ENCODE measurements at places on chromosomes 3 and 15.

GRCh38 chr3:98809557-98809956 lies 46.4 kb downstream of the ST3GAL6 start:
- no peak for DNase-seq

GRCh38 chr3:69542089-69542804 lies 156.4 kb upstream of the FRMD4B start:
- no peak for DNase-seq

- no peak for DNase-seq
Observed at GRCh38 chr3:60160822-60161748, 1090.2 kb downstream of the FHIT start.

DNA sequence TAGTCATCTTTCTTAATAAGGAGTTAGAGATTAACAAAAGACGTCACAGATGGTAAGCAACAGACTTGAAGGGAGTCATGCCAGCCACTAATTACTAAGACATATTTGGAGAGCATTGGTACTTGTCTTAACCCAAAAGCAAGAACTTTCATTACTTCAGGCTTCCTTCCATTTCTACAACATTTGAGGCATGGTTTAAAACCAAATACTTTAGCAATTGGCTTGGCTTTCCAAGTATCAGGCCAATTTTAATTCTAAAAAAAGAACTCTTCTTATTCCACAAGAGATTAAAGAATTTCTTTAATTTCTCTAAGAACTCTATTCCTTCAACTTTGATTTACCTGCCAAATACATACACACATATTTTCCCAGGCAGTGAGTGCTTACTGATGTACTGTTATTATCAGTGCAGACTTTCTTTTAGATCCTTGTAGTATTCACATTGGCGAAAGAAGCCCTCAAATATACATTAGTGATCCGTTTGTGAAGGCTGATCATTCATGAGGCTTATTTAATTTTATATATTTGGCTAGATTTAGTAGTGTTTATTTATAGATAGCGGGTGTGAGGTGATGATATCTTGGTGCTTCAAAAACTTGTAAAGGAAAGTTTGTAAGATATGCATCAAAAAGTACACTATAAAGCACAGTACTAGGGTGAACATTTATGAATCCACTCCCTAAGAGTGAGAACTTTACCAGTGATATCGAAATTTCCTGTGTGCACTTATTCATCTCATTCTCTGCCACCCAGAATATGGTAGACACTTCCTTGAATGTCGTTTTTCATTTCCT lies 229.2 kb downstream of the MFSD1 start:
- no peak for DNase-seq

DNA sequence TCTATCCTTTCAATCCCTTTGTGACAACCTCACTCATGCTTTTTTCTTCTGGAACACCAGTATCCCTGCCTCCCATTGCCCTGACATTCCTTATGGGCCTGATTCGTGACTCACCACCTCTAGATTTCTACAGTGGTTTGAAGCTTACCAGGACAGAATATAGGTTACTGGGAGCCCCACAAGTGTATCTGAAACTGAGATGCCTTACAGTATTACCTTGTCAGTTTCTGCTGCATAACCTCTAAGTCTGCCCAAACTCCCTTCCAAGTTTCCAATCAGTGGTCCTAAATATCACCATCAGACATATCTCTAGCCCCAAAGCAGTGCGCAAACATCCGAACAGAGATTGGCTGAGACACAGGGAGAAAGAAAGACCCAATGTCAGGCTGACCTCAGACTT lies 5.6 kb downstream of the CPB1 start:
- no peak for DNase-seq

DNA sequence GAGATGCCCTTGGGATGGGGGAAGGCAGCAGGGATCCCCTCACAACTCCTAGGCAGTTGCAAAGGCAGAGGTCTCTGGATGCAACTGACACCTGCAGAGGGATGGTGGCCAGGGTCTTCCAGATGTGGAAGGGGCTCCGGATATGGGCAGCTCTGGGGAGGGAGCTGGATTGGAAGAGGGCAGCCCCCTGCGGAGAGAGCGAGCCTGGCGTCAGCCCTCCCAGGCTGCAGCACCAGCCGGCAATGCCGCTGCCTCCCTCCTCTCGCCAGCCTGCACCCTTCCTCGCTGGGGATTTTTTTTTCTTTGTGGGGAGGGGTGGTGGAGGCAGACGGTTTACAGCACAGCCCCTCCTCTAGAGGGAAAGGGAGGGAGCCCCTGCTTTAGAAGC lies 1.6 kb downstream of the INSYN1 start:
- DNase-seq = no peak

- DNase-seq = no peak
Observed at GRCh38 chr3:11154036-11154952, at the start of gene HRH1. HRH1 (plus strand) TSS chr3:11154493; CDS start chr3:11259038, 104,545 bp downstream.

GRCh38 chr3:160435747-160436146 lies 13.8 kb downstream of the TRIM59 start:
- DNase-seq = no peak

DNA sequence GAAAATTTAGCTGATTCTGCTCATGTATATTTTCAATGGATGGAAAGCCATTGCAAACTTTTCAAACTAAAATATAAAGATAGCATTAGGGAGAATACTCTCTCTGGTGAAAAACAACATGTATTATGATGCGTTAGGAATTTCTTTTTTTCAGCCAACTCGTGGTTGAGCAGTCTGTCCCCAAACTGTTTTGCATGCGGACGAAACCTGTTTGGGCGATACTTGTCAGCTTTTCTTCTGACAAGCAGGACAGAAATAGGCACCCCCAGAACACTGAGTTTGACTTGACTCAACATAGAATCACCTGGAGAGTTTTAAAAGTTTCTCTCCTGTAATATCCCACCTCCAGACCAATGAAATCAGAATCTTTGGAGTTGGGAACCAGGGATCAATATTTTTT lies 417.5 kb upstream of the TPRG1 start:
- no peak for DNase-seq

GRCh38 chr15:47523681-47524475 lies 193.4 kb upstream of the SEMA6D start:
- no peak for DNase-seq

DNA sequence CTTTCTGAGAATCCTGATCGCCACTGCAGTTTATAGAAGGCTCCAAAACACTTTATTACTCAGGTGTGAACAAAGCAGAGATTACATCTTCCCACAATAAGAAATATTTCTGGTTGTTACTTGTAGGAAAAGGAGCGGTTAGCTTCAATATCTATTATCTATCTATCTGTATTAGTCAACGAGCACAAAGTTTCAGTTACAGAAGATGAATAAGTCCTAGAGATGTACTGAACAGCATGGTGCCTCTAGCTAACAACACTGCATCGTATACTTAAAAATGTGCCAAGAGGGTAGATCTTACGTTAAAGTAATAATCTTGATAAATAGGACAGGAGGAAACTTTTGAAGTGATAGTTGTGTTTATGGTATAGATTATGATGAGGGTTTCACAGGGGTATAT lies 10.9 kb upstream of the CCR3 start:
- DNase-seq = no peak

DNA sequence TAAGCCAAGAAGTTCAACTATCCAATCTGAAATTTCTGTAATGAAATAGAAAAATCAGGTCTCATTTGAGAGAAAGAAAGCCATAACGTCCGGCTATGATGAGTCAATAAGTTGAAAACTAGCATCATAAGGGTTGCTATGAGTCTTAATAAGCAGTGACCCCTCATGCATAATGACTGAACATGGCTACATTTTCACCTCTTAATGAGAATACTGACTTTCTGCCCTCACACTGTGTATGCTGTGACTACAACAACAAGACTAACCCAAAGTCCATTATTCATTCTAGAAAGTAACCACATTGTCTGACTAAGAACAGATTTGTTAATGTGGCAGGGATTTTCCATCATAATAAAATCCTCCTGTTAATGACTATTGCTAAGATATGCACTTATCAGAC lies 884.0 kb upstream of the CADM2 start:
- no peak for DNase-seq

DNA sequence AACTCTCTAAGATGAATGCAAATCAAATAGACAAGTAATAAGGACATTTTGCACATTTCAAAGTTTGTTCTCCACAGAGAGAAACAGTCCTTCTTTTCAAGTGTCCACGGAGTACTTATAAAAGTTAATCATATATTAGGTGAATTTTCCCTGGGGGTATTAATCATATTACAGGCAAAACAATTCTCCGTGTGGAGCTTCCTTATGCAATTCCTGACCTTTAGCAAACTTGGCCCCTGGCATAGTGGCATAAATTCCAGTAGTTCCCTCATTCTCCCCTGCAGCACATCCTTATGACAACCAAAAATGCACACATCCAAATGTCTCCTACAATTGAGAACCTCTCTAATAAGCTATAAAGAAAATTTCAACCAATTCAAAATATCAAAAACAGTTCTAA lies 34.4 kb downstream of the FSIP1 start:
- DNase-seq = no peak
